ENCODE measurements at places on chromosomes 2 and 18.

DNA sequence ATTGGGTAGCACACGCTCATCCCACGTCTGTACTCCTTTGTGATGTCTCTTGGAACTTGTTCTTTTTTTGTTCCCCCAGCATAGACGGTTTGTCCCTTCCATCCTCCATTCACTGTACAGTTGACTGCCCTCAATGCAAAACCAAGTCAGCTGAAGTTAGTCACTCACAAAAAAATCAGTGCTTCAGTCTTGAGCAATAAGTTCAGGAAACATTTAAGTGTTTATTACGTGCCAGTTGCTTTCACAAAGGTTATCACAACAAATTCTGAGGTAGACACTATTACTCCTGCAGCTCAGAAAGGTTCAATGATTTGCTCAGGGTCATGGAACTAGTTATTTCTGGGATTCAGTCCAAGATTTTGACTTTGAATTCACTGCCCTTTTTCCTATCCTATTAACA, 102.2 kb downstream of the PDE1A start:
- no peak for DNase-seq

DNA sequence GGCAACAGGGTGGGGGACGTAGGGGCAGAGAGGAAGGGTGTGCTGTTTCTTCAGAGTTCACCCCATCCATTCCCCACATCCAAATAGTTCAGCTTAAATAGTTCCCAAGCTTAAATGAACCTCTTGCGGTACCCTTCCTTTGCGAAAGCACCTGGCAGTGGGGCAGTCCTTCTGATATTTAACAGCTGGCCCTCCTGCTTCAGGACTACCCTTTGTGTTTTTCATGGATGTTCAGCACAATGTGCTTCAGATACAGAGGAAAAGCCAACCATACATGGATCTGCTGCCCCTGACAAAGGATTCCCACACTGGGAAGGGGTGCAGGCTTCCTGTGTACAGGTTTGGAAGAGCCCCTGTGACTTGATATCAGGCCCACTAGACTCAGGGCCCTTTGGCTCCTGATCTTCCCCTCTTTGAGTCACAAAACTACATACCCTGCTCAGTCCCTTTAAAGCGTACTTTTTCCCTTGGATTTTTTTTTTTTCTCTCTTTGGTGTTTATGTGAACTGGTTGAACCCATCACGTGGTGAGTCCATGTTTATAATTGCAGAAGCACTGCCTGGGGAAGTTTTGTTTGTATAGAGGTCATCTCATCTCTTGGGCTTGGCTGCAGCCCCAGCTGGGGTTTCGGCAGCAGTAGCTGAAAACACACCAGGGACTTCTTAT, 45.3 kb upstream of the IGFBP5 start:
- no peak for DNase-seq

DNA sequence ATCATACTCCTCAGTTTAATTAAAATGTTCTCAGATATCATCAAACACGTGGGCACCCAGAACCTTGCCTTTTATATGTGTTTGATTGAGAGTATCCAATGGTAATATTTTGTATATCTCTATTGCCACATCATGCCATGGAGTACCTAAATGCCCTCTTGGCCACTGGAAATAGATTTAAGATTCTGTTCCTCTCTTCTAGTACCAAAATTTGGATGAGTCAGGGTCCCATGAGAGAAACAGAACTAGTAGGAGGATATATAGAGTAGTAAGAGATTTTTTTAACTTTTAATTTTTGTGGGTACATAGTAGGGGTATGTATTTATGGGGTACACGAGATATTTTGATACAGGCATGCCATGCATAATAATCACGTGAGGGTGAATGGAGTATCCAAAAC, 9.6 kb upstream of the ZAP70 start:
- DNase-seq: no peak

- DNase-seq: no peak
Observed at GRCh38 chr2:209348433-209348832, 75.4 kb upstream of the MAP2 start.

DNA sequence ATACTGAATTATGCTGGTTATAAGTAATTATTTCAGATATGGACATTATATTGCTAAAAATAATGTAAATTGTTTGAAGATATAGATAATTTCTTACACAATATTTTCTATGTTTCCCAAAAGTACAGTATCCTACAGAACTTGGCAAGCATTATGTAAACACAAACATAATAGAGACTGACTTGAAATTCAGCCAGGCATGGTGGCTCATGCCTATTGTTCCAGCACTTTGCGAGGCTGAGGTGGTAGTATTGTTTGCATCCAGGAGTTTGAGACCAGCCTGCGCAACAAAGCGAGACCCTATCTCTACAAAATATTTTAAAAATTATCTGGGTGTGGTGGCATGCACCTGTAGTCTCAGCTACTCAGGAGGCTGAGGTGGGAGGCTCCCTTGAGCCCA, 1300.5 kb upstream of the DDX18 start:
- no peak for DNase-seq

GRCh38 chr2:120729406-120730399, 6.0 kb upstream of the GLI2 start:
- DNase-seq: no peak

- peak; percentile 28 for DNase-seq
Observed at GRCh38 chr2:26298638-26299393, 47.1 kb upstream of the SELENOI start.

- DNase-seq: no peak
Observed at GRCh38 chr18:79534356-79534755, 138.6 kb downstream of the NFATC1 start.

- DNase-seq: no peak
Observed at GRCh38 chr2:120323807-120324399, 22.0 kb upstream of the INHBB start.

DNA sequence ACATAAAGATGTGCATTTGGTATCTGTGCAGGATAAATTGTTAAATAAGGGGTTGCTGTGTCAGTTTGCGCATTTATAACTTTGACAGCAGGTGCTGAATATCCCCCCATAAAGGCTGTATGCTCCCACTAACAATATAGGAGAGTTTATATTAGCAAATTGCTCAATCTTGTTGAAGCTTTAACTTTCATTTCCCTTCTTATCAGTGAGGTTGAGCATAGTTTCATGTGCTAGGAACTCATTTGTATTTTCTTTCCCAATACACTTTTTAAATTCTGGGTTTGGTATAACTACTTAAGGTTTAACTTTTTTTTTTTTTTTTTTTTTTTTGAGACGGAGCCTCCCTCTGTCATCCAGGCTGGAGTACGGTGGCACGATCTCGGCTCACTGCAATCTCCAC, 89.0 kb downstream of the FAM117B start:
- no peak for DNase-seq

- DNase-seq: no peak
Observed at GRCh38 chr2:51620796-51621195, 588.9 kb upstream of the NRXN1 start.

DNA sequence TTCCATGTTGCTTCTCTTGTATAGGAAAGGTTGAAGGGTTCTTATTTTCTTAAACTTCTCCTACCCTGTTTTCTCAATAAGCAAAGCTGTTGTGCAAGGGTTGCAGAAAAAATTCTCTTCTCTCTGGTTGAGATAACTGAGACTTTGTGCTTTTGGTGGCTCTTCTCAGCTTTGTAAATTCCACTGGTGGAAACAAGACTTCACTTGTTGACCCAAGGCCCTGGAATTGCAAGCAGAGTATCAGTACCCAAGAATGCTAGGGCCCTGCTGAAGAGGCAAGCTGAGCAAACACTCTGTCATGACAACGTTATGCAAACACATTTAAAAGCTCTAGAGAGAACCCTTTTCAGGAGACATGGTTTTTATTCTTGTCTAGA, 294.7 kb upstream of the EPAS1 start:
- no peak for DNase-seq

DNA sequence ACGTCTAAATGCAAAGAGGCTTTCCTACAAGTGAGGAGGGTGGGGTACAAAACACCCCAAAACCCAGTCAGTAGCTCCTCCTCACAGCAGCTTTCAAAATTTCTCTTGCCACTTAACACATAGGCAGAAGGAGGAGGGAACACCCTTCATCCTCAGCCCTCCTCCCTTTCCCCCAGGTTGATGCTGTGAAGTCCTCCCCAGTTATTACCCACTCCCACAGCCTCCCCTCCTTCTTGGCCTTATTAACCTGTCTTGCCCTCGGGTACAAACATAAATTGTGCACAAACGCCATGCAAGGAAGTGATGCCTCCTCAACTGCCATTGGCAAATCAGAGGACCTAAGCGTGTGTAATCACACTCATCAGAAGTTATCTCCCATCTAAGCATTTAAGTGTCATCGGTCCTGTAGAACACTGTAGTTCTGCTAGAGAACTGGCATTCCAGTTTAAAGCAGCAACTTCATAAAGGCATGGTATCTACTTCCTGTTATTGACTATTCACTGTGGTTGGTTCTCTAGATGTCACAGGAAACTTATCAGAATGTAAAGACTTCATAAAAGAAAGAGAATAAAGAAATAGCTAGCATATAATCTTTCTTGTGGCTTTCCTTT, at the start of gene DSC1:
Gene DSC1, minus strand, starts transcription at position 32 of the 611 bp plus-strand sequence. CDS start 262 bp downstream, outside the sequence.
- DNase-seq: no peak

DNA sequence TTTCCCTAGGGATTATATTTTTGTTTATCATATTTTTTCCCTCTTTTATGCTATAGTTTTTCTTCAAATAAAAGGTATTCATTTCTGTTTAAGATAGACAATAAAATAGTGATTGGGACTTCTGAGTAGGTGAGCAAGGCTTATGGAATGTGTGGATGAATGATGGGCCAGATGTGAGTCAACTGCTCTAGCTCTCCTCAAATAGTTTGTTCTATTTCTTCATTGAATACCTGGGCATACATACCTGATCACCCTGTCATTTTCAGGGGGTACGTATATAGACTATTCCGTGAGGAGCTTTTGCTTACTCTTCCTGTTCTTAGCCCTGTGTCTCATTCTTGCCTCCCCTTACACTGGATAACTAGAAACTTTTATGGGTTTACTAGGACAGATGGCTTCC, 41.9 kb downstream of the BABAM2 start:
- DNase-seq: no peak

DNA sequence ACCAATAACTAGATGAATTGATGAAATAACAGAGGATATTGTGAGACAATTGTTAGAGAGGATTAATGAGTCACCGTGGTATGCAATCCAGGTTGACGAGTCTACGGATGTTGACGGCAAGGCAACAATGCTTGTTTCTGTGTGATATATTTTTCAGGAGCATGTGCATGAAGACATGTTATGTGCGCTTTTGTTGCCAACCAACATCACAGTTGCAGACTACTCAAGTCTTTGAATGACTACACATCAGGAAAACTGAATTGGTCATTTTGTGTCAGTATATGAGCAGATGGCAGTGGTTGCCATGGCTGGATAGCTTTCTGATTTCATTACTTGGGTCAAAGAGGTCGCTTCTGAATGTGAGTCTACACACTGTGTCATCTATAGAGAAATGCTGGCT, 96.8 kb upstream of the CRACDL start:
- no peak for DNase-seq

GRCh38 chr2:175203621-175204496, 22.3 kb upstream of the ATP5MC3 start:
- DNase-seq: peak; percentile 24

DNA sequence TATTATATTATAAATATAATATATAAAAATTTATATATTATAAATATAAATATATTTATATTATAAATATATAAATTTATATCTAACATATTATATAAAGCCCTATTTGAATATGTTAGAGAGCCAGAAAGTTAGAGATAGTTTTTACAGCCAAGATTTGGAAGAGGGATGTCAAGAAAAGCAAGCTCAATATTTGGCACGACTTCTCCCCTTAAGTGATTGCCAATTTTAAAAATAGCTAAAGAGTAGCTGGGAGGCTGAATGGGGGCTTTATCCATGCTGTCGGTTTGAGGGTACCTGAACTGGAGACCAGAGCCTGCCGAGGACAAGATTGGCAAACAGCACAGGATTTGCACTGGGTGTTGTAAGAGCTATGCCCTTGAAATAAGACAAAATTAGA, 180.9 kb upstream of the GYPC start:
- no peak for DNase-seq

GRCh38 chr2:73203055-73203681, 794 bp downstream of the NOTO start:
- DNase-seq: no peak

- no peak for DNase-seq
Observed at GRCh38 chr2:175976391-175977157, 25.5 kb downstream of the LNPK start.

DNA sequence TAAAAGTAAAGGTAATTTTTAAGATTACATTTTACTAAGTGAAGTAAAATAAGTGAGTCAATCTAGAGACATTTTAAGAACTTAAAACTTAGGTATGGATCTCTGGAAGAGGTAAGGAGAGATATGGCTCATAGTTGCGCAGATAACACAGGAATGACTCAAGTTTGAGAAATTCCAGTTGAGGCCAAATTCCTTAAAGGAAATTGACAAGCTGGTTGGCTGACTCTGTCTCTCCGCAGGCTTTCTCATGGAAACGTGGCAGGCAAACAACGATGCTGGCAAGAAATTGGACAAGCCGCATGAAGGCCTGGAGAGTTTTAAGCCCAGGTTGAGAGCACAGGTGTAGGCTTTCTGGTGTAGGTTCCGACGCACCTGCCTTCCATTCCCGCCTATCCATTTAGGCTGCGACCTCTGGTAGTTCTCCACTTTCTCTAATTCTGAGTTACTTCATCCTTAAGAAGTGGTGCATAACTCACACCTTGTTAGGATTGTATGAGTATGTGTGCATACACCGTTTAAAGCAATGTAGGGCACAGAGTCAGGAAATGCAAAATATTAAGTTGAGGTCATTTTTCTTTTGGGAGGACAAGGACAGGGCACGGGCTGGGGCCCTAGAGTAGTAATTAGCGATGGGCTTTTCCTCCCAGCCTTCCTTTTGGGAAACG, 589 bp upstream of the DAW1 start:
- DNase-seq: no peak

DNA sequence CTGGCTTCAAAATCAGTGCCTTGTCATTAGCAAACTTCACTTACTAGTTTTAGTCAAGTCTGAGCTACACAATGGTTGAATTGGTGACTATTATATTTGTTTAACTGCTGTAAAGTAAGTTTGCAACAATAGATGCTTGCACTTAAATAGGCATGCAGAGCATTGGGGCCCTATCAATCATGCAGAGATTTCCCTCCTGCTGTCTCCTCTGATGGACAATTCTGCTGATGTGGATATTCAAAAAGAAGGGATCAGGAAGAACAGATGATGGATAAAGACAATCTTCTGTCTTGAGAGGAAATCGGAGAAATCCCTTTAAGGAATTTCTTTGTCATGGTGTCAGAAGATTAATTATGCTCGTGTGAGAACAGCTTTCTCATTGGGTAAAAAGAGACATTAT, 89.0 kb downstream of the GREB1L start:
- DNase-seq: no peak

DNA sequence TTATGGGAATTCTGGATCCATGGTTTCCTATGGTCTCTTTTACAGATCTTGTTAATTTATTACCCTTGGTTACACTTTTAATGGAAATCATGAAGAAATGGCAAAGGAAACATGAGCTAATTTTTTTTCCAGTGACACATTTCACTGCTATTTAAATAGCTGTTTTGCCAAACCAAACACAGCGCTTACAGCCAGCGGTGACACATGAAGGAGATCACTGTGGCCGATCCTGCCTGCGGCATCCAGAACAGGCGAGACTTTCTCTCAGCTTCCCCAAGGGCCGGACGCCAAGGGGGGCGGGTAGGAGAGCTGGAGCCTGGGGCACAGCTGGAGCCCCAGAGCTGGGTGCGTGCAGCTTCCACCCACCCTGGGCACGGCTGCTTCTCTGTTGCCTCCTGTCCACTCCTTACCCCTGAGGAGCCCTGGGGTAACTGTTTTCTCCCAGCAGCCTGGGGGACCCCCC, 81.4 kb upstream of the PKDCC start:
- no peak for DNase-seq

GRCh38 chr2:234881413-234882241, 70.2 kb upstream of the SH3BP4 start:
- DNase-seq: no peak
